MG63 (cell line): ENCODE measurements at places on chromosomes 3 and 15. TPM values are rescaled to one million over a fixed set of nuclear protein-coding genes. Genes with fewer than 3 reads are reported as not detected.

Gene KNG1
- total RNA-seq: not detected in 2 replicates

Gene XIRP1
- total RNA-seq: not detected in 2 replicates

Gene C2CD4A
- not detected in 2 replicates for total RNA-seq

Gene CFAP91
- 0.47 and 1.1 TPM in 2 replicates for total RNA-seq

Gene NPAP1
- not detected in 2 replicates for total RNA-seq
